ENCODE measurements at places on chromosomes 5 and 9. TPM values are rescaled to one million over a fixed set of nuclear protein-coding genes. Genes with fewer than 3 reads are reported as not detected.

DNA sequence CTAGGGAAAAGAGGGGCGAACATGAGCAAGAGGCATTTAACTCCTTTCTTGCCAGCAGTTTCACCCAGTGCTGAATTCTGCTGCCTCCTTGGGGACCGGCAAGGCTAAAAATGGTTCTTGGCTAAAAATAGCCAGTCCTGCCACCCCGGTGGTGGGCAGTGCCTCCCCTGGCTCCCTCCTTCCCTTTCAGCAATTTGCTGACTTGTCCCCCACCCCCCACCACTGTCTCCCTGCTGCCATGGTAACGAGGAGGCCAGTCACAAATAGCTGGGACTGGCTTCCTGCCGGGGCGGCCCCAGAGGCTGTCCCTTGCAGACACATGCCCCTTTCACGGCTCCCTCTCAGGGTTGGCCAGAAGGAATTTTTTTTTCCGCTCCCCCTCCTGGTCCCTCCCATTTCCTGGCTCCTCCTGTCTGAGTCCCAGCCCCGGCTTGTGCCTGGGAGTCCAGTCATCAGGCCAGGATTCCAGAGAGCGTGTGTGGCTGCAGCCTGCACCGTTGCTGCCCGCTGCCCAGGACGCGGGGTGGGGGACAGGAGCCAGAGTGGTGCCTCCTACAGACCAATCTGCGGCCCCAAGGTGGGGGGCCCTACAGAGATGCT, 130.3 kb downstream of the RGS3 start:
- peak; percentile 96 for DNase-seq

GRCh38 chr5:168952196-168952595, 348.7 kb downstream of the SLIT3 start:
- DNase-seq: no peak

- no peak for DNase-seq
Observed at GRCh38 chr5:168446983-168447619, 39.2 kb upstream of the RARS1 start.

DNA sequence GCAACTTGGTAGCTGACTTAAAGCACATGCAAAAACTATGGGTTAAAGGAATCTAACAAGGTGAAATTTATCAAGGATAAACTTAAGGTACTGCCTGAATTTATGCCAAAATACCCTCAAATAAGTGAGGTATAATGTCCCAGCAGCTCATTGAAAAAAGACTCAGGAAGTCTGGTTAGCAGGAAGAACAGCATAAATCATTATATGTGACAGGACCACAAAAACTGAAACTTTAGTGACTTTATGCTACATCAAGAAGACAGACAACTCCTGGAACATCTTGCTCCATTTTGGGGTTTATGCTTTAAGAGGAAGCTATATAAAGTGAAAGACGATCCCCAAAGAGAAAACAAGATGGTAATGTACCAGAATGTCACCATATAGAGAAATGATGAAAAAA, 282.4 kb upstream of the ZNF462 start:
- no peak for DNase-seq

GRCh38 chr9:21813575-21814473, 11.4 kb downstream of the MTAP start:
- peak; percentile 44 for DNase-seq

DNA sequence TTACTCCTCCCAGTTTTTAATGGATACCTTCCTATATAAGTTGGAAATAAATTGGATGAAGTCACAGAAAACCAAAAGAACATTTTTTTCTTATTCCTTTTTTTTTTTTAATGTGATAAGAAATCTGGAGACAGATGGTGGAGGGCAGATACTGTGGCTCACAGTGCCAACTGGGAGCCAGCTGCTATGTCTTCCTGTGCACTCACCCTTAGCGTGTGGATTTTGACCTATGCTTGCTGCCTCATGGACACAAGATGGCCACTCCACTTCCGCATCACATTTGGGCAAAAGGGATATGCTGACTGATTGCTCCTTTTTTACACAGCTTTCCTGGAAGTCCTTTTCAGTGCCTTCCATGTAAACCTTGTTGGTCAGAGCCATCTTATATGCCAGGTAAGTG, 342.6 kb downstream of the MAN2A1 start:
- no peak for DNase-seq

- DNase-seq: no peak
Observed at GRCh38 chr5:40831346-40832210, 3.4 kb downstream of the RPL37 start.

DNA sequence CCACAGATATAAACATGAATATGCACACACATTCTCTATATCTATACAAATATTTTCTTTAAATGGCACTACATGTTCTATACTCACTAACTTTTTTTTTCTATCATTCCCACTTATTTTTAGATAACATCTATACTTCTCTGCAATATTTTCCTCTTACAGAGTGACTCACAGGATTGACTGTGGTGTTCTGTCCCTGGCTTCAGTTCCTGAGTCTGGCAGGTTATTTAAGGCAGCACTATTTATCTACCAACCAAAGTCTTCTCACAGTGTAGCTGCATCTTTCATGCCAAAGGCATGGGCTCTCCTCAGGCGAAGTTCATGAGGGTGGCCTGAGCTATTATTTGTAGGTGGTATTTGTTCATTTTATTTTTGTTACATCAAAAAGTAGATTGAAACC, 409.0 kb downstream of the PRR16 start:
- no peak for DNase-seq

DNA sequence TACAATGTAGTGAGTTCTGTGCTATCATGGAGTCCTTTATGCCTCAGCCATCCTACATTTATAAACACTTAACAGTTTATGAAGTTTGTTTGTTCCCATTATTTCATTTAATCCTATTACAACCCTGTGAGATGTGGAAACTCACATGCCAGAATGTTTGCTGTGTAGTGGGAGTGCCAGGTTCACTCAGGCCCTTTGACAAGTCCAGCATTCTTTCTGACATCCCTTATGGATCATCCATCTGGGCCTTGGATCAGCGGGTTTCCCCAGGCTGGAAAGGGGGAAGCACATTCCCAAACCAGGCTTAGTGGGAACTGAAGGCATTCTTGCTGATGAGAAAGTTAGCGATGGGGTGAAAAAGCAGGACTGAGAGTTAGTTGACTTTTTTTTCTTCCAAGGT, 128.1 kb upstream of the OTULINL start:
- no peak for DNase-seq

- DNase-seq: no peak
Observed at GRCh38 chr9:13919401-13919800, 394.5 kb downstream of the NFIB start.

DNA sequence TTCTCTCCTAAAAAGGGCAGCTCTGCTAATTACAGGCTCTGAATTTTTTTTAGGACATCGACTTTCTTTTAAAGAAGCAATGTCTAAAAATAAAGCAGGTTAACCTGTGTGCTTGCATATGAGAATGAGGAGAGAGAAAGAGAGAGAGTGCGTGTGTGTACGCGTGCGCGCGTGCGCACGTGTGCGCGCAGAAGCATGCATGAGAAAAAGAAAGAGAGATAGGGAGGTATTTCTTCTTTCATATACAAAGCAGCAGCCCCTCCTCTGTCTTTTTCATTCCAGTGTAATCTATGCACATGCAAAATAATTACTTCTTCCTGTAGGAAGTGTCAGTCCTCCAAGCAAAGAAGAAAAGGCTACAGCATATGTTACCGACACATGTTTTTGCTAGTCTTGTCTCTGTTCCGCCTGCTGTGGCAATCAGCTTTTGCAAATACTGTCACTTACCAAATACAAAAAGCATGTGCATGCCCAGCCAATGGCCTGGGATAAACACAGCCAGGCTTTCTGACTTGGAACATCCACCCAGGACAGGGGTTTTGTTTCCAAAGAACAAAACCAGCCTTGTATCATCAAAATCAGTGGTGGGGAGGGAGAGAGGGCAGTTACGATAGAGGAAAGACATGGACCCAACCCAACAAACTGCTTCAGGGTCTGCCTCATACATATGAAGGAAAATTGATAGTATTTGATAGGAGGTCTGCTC, 252.3 kb upstream of the SLC24A2 start:
- DNase-seq: no peak

- no peak for DNase-seq
Observed at GRCh38 chr5:39780347-39780746, 355.6 kb upstream of the DAB2 start.

DNA sequence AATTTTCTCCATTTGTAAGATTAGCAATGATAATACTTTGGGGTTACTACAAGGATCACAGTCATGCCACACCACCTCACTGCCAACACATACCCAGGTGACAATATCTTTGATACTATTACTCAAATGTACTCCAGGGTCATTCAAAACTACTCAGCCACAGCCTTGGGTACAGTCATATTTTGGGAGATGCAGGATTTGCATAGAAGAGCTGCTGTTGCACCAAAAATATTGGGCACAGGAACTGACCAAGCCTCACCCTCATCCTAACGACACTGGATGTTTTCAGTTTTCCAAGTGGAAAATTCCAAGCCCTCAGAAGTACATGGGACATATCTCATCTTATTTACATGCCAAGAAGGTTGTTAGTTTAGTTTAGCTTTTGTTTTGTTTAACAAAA, 120.9 kb upstream of the C6 start:
- no peak for DNase-seq

GRCh38 chr9:1514250-1514649, 464.1 kb downstream of the DMRT2 start:
- DNase-seq: no peak

DNA sequence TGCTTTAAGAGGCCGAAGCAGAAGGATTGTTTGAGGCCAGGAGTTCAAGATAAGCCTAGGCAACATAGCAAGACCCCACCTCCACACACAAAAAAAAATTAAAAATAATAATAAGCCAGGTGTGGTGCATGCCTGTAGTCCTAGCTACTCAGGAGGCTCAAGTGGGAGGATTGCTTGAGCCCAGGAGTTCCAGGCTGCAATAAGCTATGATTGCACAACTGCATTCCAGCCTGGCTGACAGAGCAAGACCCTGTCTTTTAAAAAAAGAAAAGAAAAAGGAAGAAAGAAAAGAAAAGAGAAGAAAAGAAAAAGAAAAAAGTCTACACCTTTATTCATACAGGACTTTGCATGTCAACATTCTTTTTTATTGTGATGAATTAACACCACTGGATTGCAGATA, 2125.8 kb downstream of the MAT2B start:
- no peak for DNase-seq

- DNase-seq: peak; percentile 63
Observed at GRCh38 chr5:125348221-125348692, 601.8 kb upstream of the ZNF608 start.

GRCh38 chr5:116942622-116943021, 368.0 kb upstream of the SEMA6A start:
- no peak for DNase-seq

DNA sequence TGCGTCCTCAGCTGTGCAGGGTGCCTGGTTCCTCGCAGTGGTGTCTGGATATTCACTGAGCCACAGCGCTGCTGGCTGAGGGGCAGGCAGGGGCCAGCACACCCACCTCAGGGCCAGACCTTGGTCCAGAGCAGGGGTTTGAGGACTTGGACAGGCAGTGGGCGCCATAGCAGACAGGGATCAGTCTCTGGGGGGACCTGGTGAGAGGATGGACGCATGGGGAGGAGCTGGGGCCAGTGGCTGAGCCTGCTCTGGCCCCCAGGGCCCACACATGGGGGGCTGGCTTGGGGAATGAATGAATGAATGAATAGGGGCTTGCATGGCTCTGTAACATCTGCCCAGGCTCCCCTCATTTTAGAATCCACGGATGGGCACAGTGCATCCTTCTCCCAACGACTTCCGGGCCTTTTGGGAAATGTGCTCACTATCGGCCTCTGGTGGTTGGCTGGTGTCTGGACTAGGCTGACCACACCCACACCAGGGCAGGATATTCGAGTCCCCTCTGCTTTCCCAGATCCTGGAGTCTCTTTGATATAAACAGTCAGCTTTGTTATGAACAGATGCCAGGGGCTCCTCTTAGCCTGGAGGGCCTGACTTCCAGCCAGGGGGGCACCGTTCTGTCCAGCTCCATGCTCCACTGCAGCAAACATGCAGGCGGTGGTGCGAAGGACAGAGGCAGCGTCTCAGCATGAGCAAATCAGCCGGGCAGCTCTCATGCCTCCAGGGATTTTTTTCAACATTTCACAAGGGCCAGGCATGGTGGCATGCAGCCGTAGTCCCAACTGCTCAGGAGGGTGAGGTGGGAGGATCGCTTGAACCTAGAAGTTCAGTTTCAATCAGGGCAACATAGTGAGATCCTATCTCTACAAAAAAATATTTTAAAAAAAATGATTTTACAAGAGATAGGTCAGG, 62.6 kb downstream of the NEK6 start:
- peak; percentile 77 for DNase-seq

DNA sequence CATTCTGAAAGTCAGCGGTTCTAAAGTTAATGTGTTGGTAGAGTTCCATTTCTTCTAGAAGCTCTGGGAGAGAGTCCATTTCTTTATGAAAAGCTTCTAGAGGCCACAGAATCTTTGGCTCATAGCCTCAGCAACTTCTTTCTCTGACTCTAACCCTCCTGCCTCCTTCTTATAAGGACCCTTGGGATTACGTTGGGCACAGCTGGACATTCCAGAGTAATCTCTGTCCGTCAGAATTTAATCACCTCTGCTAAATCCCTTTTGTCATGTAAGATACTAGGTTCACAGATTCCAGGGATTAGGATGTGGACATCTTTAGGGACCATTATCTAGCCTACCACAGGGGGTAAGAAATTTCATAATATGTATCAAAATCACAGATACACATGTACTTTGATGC, 22.6 kb upstream of the ANKDD1B start:
- DNase-seq: no peak

- DNase-seq: no peak
Observed at GRCh38 chr9:96161819-96162218, 140.2 kb downstream of the HSD17B3 start.

GRCh38 chr9:35915681-35916294, 6.5 kb downstream of the SPAAR start:
- DNase-seq: no peak

- DNase-seq: no peak
Observed at GRCh38 chr5:61906820-61907219, 399.2 kb upstream of the KIF2A start.

GRCh38 chr5:72386639-72387038, 66.5 kb downstream of the PTCD2 start:
- DNase-seq: no peak

GRCh38 chr5:1555011-1555807, 31.4 kb upstream of the LPCAT1 start:
- DNase-seq: no peak

- no peak for DNase-seq
Observed at GRCh38 chr5:37002176-37002751, 125.7 kb downstream of the NIPBL start.

GRCh38 chr5:39076101-39076756, 2.0 kb upstream of the RICTOR start:
- DNase-seq: no peak

DNA sequence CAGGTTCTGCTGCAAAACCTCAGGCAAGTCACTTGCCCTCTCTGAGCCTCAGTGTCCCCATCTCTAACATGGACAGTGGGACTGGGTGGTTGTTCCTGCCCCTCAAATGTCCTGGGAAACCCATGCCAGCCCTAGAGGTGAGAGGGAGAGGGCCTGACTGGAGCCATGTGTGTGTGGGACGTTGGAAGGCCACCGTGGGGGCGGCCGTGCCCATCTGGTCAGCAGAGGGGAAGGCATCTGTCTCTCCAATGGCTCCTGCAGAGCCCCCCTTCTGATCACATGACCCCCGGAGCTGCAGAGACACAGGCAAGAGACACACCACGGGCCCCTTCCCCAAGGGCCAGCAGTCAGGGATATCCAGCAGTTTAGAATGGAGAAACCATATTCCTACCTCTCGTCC, 1.7 kb downstream of the DNM1 start:
- DNase-seq: no peak

Gene MYOT
- total RNA-seq: 11.7 TPM

Gene UBE2QL1
- total RNA-seq: 22.8 TPM

Gene SAPCD2
- total RNA-seq: 0.22 TPM

Gene DPYSL3
- 20.5 TPM for total RNA-seq

Data from Right ventricle myocardium superior (tissue), 1 donor.